ENCODE measurements at places on chromosomes 2 and 18.
A peak's percentile ranks its signal among the peaks of the same experiment; 100 is the strongest.

DNA sequence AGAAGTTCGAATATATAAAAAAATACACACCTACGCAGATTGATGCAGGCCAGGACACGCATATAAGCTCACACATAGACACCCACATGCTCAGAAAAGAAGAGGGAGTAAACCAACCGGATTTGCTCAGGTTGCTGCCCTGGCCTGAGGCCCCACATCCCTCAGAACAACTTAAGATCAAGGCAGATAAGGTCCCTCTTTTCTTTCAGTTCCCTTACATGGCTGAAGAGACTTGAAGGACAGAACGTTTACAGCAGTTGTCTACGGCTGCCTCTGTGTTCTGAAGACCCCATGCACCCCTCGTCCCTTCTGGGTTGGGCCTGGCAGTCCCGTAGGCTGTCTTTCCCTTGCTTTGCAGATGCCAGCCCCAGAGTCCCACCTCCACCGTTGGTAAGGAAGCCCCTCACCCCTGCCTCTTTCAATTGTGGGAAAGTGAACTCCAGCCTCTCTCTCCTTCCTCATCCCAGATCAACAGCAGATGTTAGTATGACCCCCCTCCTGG is 4.3 kb upstream of the NAGK start:
- peak overlapping the region; percentile 57 for H3K27ac ChIP-seq
- no peaks in the 10 kb centered on the region for H3K4me1 ChIP-seq

GRCh38 chr2:154952346-154952980 is 254.0 kb downstream of the KCNJ3 start:
- no peak overlapping the region for H3K4me3 ChIP-seq
- DNase-seq, result no peak

- no peaks in the 10 kb centered on the region for H3K36me3 ChIP-seq
- no peak for DNase-seq
Observed at GRCh38 chr2:173666171-173666888, 298.8 kb downstream of the SP3 start.

DNA sequence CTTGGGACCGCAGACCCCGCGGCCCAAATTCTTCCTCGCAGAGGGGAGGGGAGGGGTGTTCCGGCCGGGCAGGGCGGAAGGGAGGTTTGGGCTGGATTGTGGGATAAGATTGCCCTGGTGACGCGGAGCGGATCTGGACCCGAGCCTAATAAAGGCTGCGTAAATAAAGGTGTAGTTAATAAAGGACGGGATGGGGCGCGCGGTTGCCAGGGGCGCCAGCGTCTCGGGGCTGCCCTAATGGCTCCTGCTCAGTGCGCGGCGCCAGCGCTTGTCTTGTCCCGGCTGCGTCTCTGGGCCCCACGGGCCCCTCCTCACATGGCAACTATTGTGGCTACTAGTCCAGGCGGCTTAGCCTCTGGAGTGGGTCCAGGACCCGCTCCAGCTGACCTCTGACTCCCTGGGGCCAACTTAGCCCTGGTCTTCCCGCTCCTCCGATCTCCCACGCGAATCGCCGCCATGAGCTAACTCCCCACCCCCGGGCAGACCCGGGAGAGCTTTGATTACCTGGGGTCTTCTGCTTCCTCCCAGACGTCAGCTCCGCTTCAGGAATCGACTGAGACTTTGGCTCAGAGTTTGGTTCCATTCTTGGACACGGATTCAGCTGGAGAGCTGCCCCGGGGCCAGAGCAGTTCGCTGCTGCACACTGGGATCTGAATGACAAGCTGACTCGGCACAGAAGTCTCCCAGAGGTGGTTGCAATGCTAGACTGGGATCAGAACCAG is 36.5 kb downstream of the SLC25A52 start:
- H3K4me1 ChIP-seq, result no peaks in the 10 kb centered on the region
- H3K27ac ChIP-seq, result peak overlapping the region; percentile 16
- H3K4me3 ChIP-seq, result peak overlapping the region; percentile 64
- DNase-seq, result peak; percentile 65
- H3K27me3 ChIP-seq, result no peaks in the 10 kb centered on the region

- DNase-seq, result no peak
- H3K27ac ChIP-seq, result no peak overlapping the region
- no peaks in the 10 kb centered on the region for H3K36me3 ChIP-seq
- H3K4me1 ChIP-seq, result peaks cover 6% of the 10 kb centered on the region
Observed at GRCh38 chr2:149616681-149617456, 29.3 kb upstream of the MMADHC start.

- no peaks in the 10 kb centered on the region for H3K27me3 ChIP-seq
- H3K27ac ChIP-seq, result no peak overlapping the region
- H3K36me3 ChIP-seq, result no peaks in the 10 kb centered on the region
- H3K4me3 ChIP-seq, result no peak overlapping the region
Observed at GRCh38 chr2:134152045-134153010, 101.5 kb upstream of the MGAT5 start.

GRCh38 chr2:219688560-219689445 is 61.4 kb downstream of the SLC4A3 start:
- no peak for DNase-seq
- peak overlapping the region; percentile 51 for H3K27ac ChIP-seq
- H3K4me1 ChIP-seq, result peaks cover 6% of the 10 kb centered on the region
- no peaks in the 10 kb centered on the region for H3K27me3 ChIP-seq
- H3K36me3 ChIP-seq, result no peaks in the 10 kb centered on the region
